RPMI7951 (cell line): ENCODE measurements at places on chromosomes 4 and X. TPM values are rescaled to one million over a fixed set of nuclear protein-coding genes. Genes with fewer than 3 reads are reported as not detected.

IBSP gene
- not detected in 2 replicates for total RNA-seq

RIBC1 gene
- total RNA-seq: 1.1 and 1.6 TPM in 2 replicates

P2RY8 gene
- 0.20 TPM in 1 of 2 replicates, not detected in the other for total RNA-seq

MAP7D2 gene
- 0.60 and 0.88 TPM in 2 replicates for total RNA-seq

HPSE gene
- 0.48 and 0.59 TPM in 2 replicates for total RNA-seq

ARAP2 gene
- under 0.01 and 0.20 TPM in 2 replicates for total RNA-seq

SYAP1 gene
- 26.7 and 28.1 TPM in 2 replicates for total RNA-seq

GLRA3 gene
- not detected in 2 replicates for total RNA-seq

AREG gene
- total RNA-seq: 2.4 and 4.1 TPM in 2 replicates

TLL1 gene
- total RNA-seq: 0.20 TPM in 1 of 2 replicates, not detected in the other

CCDC110 gene
- total RNA-seq: 1.2 and 3.3 TPM in 2 replicates
